ENCODE measurements at places on chromosomes 11 and 22.

DNA sequence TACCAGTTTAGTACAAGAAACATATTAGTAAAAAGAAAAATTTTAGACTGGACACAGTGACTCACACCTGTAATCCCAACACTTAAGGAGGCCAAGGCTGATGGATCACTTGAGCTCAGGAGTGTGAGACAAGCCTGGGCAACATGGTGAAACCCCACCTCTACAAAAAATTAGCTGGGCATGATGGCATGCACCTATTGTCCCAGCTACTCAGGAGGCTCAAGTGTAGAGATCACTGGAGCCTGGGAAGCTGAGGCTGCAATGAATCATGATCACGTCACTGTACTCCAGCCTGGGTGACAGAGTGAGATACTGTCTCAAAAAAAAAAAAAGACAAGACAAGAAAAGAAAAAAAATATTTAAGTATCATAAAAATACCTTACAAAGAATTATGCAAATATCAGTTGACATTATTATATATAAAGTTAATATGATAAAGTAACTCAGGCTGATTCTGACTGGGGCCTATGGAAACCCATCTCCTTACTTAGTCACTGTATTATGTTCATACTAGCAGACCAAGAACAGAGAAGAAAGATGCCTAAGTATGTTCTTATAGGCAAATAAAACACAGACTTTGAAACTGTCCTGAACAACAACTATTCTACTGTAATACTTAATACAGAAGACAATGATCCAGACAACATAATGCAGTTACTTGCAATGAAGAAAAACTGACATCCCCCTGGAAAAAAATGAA, 27.3 kb downstream of the FAM168A start:
- no peak for DNase-seq

GRCh38 chr11:32918427-32918826, 25.8 kb downstream of the QSER1 start:
- no peak for DNase-seq

- peak; percentile 61 for DNase-seq
Measured at GRCh38 chr11:118870396-118871343, 13.0 kb upstream of the CXCR5 start.

DNA sequence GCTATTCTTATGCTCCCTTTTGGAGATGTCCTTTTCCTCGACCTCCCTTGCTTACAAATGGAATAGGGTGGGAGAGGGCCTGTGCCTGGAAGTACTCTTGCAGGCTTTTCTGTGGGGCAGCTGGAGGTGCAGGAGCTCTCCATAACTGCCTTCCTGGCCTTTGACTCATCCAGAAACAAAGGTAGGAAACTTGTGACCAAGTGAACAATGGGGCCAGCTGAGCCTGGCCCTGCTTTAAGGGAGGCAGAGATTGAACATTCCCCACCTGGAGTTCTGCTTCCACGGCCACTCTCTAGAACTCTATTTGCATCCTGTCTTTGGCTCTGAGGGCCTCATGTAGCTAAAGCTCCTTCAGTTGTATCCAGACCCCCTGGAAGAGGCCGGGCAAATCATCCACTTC, 5.1 kb upstream of the LYVE1 start:
- no peak for DNase-seq

- no peak for DNase-seq
Measured at GRCh38 chr22:39530692-39531331, 1.7 kb downstream of the RPS19BP1 start.

DNA sequence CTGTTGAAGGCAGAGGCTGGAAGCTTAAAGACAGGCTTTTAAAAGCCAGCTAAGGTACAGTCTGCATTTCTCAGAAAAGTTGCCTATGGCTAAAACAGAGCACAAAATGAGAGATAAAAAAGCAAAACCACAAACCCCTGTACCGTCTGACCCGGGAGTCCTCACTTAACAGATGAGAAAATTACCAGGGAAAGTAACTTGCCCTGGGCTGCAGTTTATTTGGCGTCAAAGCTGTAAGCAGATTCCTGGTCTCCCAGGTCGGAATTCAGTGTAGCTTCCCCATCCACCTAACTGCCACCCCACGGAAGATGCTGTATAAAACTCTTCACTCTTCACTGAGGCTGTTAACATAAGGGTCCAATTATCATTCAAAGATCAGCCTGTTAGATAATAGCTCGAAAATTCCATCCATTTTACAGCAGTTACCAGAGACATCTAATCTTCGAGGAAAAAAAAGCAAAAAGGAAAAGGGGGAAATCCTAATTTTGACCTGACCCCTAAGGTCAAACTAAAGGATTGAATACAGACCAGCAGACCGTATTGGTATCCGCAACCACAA, 1.5 kb downstream of the TCF20 start:
- no peak for DNase-seq
